B cell (primary cell): ENCODE measurements at places on chromosomes 13 and 19. TPM values are rescaled to one million over a fixed set of nuclear protein-coding genes. Genes with fewer than 3 reads are reported as not detected.
A peak's percentile ranks its signal among the peaks of the same experiment; 100 is the strongest.

The DDX49 gene
- total RNA-seq, result 38.9 and 39.5 TPM in 2 replicates

The CEACAM5 gene
- total RNA-seq, result not detected in 2 replicates

The LHB gene
- total RNA-seq, result 1.1 TPM in 1 of 2 replicates, not detected in the other

- no peak overlapping the region for H3K27ac ChIP-seq
- H3K36me3 ChIP-seq, result no peaks in the 10 kb centered on the region
- peaks cover 21% of the 10 kb centered on the region for H3K27me3 ChIP-seq
- DNase-seq, result peak; percentile 74
These were observed 7.7 kb downstream of the PGLYRP1 start for GRCh38 chr19:46014941-46015686.

GRCh38 chr19:1252821-1253513 is 4.6 kb downstream of the MIDN start:
- no peak overlapping the region for H3K4me3 ChIP-seq
- peak overlapping the region; percentile 94 for H3K27ac ChIP-seq
- peak; percentile 91 for DNase-seq
- H3K4me1 ChIP-seq, result peaks cover 39% of the 10 kb centered on the region
- H3K27me3 ChIP-seq, result no peaks in the 10 kb centered on the region
- no peaks in the 10 kb centered on the region for H3K36me3 ChIP-seq

GRCh38 chr13:110712081-110712848 is 1.2 kb upstream of the ING1 start:
- peak; percentile 94 for DNase-seq
- no peaks in the 10 kb centered on the region for H3K27me3 ChIP-seq
- H3K36me3 ChIP-seq, result no peaks in the 10 kb centered on the region
- peaks cover 21% of the 10 kb centered on the region for H3K4me1 ChIP-seq
- peak overlapping the region; percentile 98 for H3K27ac ChIP-seq
- H3K4me3 ChIP-seq, result peak overlapping the region; percentile 84

DNA sequence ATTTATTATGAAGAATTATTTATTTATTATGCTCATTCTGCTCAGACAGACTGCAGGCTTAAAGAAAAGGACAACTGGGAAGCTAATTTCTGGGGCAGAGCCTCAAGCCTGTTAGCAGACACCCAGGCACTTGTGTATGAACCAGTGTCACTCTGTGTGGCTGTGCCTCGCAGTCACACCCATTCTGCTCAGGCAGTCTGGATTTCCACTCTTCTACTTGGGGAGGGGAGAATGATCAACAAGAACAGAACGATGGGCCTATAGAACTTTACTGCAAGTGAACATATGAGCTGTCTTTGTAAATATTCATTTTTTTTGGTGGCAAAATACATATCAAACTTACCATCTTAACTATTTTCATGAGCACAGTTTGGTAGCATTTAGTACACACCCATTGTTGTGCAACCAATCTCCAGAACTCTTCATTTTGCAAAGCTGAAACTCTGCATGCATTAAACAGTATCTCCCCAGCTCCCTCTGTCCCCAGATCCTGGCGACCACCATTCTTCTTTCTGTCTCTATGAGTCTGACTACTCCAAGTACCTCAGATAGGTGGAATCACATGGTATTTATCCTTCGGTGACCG is 181.7 kb downstream of the NUFIP1 start:
- no peak overlapping the region for H3K4me3 ChIP-seq
- no peaks in the 10 kb centered on the region for H3K27me3 ChIP-seq
- H3K27ac ChIP-seq, result no peak overlapping the region
- H3K36me3 ChIP-seq, result no peaks in the 10 kb centered on the region
- no peaks in the 10 kb centered on the region for H3K4me1 ChIP-seq
- no peak for DNase-seq

- no peak overlapping the region for H3K4me3 ChIP-seq
- H3K4me1 ChIP-seq, result no peaks in the 10 kb centered on the region
- H3K36me3 ChIP-seq, result no peaks in the 10 kb centered on the region
These were observed 178.3 kb upstream of the MYO16 start for GRCh38 chr13:108451121-108451520.
